ENCODE measurements at places on chromosomes 5 and 9.
A peak's percentile ranks its signal among the peaks of the same experiment; 100 is the strongest.

DNA sequence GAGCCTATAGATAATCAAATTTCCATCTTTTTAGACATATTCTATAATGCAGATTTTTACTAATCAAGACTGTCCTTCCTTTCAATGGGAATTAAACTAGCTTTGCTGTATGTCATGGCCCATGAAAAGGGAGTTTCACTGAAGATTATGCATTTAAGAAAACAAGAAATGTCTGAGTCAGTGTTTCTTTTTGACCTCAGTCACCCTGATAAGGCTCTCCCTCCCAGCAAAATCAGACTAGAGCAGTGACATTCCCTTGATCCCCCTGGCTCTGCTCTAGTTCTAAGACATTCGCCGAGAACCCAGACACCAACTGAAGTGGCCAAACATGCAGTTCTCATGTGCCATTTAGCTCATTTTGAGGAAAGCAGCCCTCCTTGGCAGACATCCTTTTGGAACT lies 442.0 kb downstream of the ACTL7B start:
- DNase-seq, result no peak

- no peak for DNase-seq
These were observed 475 bp downstream of the WDR5 start for GRCh38 chr9:134136118-134136995.

- peak; percentile 74 for DNase-seq
These were observed 44.7 kb upstream of the NDFIP1 start for GRCh38 chr5:142063878-142064331.

DNA sequence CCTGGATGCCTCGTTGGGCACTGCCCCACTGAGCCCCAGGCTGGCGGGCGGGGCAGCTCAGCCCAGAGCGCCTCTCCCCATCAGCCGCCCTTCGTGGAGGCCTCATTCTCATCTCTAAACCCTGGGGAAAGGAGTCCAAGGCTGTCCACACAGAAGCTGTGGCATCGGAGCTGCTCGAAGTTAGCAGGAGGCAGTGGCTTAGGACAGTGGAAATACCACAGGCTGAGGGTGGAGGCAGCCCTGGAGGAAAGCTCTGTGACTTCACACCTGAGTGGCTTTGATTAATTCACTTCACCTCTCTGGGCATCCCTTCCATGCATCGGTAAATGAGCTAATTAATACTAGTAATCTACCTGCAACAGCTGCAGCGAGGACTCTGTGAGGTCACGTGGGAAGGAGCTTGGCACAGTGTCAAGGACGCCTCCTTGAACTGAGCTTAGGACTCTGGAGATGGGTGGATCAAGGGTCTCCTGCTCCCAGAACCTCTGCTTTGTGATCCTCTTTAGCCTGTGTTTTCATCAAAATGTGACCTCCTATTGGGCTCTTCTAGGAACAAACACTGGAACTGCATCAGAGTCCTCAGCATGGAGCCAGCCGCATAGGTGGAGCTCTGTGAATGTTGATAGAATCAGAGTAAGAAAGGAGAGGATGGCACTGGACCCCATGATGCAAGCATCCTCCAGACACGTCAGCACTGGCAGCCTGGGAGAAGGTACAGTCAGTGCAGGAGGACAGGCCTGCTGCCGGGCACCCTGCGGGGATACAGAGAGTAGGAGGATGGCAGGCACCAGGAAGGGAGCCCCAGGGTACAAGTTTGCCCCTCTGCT lies 842 bp upstream of the ANGPTL2 start:
- DNase-seq, result no peak

DNA sequence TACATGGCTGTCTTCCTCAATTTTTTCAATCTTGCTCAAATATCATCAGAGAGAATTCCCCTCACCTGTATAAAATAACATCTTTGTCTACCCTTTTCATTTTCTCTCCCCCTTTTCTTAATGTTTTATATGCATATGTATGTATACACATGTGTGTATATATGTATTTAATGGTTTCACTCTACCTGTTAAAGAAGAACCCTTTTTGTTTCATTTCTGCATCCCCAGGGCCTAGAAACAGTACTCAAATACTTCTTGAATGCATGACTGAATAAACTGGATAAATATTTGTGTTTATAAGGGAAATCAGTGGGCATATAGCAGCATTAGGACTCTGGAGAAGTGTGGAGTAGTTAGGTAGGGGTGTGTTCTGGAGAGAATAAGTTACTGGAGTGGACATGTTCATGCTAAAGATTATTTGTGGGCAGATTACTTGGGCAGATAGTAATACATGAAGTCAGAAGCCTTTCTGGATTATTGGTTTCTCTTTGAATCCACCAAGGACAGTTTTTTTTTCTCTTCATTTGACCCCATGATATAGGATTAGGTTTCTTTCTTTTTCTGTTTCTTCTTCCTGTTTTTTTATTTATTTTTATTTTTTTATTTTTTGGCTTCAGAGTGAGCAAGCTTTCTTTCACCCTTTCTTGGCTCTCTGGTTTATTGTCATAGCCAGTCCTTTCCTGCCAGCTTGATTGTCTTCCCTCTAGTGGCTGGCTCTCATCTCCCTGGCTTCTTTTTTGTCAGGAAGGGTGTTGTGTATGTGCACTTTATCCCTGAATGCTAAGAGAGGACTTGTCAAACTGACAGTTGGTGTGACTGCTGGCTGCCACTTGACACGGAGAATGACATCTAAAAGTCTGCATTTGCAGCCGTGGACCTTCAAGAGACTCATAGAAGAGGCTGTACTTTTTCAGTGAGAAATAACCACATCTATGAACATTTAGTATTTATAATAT lies 89.3 kb downstream of the ZCCHC7 start:
- DNase-seq, result no peak

DNA sequence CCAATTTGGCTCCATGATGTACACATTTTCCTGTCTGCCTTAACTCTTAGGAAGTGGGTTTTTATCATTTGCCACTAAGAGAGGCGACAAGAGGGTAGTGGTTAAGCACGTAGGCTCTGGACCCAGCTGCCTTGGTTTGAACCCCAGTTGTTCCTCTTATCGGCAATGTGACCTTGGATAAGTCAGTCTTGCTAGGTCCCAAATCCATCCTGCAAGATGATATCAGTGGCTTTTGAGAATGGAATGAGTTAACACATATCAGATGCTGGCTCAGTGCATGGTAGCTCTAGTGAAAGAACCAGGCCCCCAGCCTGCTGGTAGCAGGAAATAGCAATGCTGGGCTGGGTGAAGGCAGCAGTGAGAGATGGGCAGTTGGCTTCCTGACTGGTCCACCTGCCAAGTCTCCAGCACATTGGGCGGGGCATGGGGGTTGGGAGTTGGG lies 72.5 kb downstream of the STK10 start:
- no peak for DNase-seq
